ENCODE measurements at places on chromosomes 6 and 20.

DNA sequence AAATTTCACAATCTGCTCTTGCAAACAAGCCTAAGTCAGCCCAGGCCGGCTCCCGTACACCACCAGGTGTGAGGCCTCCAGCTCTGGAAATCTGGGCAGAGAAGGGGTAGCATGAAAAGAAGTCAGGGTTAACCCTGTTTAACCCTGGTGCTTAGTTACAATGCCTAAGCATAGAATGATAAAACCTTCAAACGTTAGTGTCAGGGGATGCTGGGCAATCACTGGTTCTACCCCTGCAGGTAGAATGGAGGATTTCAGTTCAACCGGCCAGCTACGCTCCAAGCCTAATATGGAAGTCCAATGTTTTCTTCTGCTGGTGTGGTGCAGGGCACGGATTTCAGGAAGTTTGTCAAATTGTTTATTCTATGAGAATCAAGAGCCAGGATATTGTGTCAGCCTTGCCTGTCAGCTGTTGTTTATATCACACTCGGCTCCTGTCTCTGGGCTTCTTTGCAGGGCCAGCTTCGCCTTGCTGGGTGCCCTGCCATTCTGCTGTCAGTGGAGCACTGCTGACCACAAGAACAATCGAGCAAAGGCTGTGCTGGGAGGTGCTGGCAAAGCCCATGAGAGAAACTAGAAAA is 20.2 kb upstream of the CD93 start:
- DNase-seq: no peak

- no peak for DNase-seq
These were observed 81.1 kb downstream of the LAMA4 start for GRCh38 chr6:112173221-112173804.

DNA sequence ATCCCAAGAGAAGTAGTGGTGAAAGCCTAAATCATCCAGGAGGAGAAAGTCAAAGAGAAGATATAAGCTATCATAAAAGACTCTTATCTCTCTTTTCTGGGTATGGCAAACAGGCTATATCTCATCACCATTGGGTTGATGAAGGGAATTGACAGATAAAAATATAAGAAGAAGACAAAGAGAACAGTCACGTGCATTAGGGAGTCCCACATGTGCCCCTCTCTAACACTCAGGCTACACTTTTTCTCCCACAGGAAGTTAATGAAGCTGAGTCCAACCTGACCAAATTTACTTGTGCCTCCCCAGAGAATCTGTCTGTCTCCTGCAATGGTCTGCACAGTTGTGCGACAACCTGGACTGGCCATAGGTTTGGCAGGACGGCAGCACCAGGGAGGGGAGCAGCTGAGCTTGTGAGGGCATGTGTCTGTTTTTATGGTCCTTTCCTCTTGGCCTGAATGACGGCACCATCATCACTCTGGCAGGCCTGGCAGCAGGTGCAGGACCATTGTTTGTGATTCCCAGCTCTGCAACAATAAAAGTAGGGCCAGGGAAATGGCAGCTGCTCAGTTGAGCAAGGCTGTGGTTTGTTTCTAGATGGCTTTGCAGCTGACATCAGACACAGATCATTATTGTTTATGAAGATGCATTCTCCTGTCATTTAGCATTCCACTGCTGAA is 144.5 kb upstream of the MCHR2 start:
- no peak for DNase-seq

- no peak for DNase-seq
These were observed 50.1 kb downstream of the SLC9A8 start for GRCh38 chr20:49862607-49863200.

DNA sequence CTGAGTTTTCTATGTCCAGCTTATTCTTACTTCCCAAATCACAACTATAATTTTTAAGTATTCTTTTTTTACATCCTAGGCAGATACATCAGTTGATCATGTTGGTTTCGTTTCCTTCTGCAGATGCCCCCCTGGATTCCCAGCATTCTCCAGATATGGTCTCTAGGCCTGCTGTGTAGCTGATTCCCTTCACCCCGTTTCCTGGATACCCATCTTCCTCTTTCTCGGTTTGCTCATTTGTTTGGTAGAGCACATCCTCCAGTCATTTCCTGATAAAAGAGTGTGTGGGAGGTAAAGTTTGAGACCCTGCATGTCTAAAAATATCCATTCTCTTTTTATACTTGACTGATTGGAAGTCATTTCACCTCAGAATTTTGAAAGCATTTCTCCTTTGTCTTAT is 66.4 kb downstream of the ANKS1A start:
- no peak for DNase-seq

DNA sequence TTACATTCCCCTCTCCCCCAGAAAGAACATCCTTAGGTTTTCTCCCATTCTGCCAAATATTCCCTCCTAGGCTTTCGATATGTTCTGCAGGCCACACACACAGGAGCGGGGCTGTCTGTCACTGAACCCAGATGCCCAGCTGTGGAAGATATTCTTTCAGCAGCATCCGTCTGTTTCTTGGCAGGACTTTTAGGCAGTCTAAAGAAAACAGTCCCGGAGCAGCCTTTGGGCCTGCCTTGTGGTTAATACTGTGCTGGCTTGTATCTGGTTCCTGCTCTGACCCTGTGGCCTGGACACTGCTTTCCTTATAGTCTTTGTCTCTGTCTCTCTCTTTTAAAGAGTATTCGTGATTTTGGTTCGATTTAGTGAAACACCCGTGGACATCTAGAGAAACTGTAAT is 94.6 kb upstream of the SUPT3H start:
- no peak for DNase-seq

- no peak for DNase-seq
These were observed 34.3 kb downstream of the UQCC2 start for GRCh38 chr6:33677143-33677660.

DNA sequence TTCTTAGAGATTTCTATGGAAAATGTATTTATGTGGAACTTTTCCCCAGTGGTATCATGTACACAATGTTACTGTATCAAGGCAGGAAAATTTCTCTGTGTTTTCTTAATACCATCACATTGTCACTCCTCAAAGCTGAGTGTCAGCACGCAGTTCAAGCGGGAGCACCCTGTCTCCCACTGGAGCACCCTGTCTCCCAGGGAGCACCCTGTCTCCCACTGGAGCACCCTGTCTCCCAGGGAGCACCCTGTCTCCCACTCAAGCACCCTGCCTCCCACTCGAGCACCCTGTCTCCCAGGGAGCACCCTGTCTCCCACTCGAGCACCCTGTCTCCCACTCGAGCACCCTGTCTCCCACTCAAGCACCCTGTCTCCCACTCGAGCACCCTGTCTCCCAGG is 51.3 kb downstream of the PSMG4 start:
- DNase-seq: no peak

GRCh38 chr6:52042141-52042885 is 45.1 kb downstream of the PKHD1 start:
- no peak for DNase-seq

GRCh38 chr6:111503194-111503593 is 20.2 kb upstream of the REV3L start:
- no peak for DNase-seq

- DNase-seq: no peak
These were observed 31.9 kb downstream of the NSFL1C start for GRCh38 chr20:1434571-1435336.

DNA sequence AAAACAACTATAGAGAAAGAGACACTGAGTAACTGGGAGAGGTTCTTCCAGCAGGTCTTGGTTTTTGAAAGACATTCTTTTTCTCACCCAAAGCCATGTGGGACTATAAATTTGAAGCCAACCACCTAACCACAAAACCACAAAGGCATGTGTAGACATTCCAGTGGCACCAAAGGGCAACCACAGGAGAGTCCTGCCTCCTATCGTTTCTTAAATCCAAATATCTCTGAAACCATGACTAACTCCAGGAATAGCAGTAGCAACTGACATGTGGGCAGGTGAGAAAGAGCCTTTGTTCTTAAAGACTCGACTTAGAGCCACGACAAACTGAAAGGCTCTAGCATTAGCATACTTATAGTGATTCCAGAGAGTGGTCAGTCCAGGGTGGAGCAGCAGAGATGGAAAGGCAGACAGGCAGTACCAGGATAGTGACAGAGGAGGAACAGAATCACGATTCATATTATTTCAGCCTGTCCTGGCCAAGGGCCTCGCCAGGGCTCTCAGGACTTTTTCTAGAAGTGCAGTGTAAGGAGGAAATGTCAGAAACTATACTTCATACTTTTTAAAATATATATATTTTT is 9.4 kb upstream of the COL9A1 start:
- DNase-seq: no peak

DNA sequence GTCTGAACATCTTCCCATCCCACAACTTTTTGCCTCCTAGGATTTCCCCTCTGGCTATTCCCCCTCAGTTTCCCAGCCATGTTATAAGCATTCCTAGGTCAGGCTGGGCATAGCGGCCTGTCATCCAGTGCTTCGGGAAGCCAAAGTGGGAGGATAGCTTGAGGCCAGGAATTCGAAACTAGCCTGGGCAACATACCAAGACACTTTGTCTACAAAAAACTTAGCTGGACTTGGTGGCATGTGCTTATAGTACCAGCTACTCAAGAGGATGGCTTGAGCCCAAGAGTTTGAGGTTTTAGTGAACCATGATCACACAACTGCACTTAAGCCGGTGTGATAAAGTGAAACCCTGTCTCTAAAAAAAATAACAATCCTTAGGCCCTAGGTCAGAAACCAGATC is 447.4 kb downstream of the KIF16B start:
- DNase-seq: no peak

DNA sequence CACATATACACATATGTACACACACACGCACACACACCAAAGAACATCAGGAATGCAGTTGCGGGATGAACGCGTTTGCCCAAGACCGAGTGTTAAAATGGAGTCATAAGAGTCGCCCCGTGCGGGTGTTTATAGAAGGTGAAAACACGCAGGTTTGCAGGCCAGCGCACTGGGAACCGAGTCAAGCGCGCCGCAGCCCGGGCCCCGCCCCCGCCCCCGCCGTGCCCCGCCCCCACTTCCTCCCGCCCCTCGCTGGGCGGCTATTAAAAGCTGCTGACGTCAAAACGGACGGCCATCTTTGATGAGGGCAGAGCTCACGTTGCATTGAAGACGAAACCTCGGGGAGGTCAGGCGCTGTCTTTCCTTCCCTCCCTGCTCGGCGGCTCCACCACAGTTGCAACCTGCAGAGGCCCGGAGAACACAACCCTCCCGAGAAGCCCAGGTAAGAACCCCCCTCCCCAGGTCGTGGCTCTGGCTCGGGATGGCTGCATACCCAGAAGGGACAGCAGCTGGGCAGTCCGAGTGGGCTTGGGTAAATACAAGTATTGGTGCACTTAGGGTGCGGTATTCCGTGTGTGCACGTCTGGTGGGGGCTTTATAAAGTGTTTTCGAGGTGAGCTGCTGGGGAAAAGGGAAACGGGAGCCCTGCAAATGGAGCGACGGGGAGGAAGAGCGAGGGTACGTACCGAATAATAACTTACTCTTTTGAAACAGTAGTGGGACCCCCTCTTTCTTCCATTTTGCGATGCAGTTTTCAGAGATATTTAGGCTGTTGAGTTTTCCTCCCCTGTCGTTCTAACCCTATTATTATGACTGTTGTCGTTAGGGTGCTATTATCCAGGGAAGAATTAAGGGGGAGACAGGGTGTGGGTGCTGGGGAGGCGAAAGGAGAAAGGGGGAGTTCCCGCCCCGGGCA is at the start of gene SNAP25:
Gene SNAP25, plus strand, starts transcription at position 295 of the 916 bp plus-strand sequence. CDS start 56,662 bp downstream, outside the sequence.
- DNase-seq: no peak

- DNase-seq: no peak
These were observed 543.4 kb downstream of the CD83 start for GRCh38 chr6:14660806-14661579.

DNA sequence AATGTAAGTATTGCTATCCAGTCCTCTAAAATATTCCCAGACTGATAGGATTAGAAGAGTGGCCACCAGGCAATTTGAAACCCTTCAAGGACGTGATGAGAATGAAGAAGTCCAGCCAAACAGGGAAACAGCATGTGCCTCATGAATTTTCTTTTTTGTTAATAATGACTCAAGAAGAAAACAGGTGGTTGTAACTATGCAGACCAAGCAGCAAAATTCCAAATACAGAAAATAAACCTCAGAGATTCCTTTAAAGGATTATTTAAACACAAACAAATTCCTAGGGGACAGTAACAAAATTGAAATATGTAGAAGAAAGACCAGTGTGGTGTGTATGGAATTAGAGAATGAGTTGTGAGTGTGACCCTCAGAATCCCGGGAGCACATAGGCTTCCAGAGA is 239.2 kb downstream of the KCNQ5 start:
- DNase-seq: no peak

- no peak for DNase-seq
These were observed 183.1 kb downstream of the UBE3D start for GRCh38 chr6:82882363-82883023.

DNA sequence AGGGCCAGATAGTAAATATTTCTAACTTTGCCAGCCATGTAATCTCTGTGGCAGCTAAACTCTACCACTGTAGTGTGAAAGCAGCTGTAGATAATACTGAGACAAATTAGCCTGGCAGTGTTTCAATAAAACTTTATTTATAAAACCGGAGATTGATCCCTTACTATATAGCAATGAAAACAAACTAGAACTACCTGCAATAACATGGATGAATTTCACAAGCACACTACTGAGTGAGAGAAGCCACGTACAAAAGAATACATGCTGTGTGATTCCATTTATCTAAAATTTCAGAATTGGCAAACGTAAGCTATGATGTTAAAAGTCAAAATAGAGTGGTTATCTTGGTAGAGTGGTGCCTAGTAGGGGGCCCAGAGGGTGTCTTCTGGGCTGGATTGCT is 198.7 kb upstream of the SGK1 start:
- DNase-seq: no peak

- DNase-seq: no peak
These were observed 159.8 kb upstream of the SALL4 start for GRCh38 chr20:51961964-51962761.

DNA sequence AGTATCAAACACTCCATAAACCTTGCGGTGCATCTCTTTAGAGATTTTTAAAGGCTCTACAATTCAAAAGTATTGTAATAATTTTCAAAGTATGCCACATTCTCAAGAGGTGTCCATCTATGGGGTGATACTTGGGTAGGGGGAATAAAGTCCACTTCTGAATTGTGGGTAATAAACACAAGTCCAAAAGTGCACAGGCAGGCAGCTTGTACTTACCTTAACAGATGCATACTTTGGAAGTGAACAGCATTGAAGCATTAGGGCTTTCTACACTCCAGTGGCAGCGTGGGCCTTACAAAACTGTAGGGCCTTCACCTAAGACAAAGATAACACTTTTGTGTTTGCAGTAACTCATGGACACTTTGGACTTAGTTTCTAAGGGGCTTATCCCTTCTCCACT is 58.6 kb downstream of the AIG1 start:
- DNase-seq: no peak

GRCh38 chr20:24694727-24695528 is 225.5 kb downstream of the SYNDIG1 start:
- DNase-seq: no peak
